ENCODE measurements at places on chromosomes 16 and 17.

DNA sequence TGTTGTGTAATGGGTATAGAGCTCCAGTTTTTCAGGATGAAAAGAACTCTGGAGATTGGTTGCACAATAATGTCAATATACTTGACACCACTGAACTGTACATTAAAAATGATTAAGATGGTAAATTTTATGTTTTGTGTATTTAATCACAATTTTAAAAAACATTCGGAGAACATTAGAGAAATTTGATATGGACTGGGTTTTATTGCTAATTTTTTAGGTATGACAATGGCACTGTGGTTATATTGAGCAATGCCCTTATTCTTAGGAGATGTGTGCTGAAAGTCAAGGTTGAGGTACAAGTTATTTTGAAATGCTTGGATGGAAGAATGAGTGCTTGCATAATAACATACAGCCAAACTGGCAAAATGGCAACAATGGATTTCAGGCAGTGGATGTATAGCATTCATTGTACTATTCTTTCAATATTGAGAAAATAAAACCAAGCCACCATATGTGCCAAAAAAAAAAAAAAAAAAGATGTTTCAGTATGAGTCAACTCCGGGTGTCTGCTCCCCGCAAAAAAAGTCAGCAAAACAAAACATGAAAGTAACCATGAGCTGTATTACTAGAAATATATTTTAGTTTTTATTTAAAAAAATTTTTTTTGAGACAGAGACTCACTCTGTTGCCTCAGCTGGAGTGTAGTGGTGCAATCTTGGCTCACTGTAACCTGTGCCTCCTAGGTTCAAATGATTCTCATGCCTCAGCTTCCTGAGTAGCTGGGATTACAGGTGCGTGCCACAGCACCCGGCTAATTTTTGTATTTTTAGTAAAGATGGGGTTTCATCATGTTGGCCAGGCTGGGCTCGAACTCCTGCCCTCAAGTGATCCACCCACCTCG lies 19.8 kb downstream of the HOXB1 start:
- DNase-seq, result no peak

DNA sequence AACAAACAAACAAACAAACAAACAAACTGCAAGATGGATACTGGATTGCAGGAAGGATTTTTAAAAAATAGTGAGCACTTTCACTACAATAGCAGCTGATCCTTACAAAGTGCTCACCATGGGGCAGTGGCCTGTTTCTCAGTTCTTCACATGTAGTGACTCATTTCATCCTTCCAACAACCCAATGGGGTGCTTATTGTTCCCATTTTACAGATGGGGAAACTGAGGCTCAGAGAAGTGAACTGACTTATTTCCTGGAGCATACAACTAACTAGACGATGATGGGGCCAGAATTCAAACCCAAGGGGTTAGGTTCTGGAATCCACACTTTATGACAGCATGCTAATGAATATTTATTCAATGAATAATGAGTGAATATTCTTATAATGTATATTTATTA lies 61.2 kb downstream of the MYH11 start:
- DNase-seq, result no peak

GRCh38 chr16:67186550-67186950 lies 2.8 kb upstream of the MATCAP1 start:
- no peak for DNase-seq

- no peak for DNase-seq
Measured at GRCh38 chr17:63445571-63445953, 544 bp downstream of the CYB561 start.

All from hematopoietic multipotent progenitor cell treated with erythropoietin and hydrocortisone succinate and interleukin-3 and kit ligand, for 8 days (in vitro differentiated cells).